ENCODE measurements at places on chromosomes 13 and 19. TPM values are rescaled to one million over a fixed set of nuclear protein-coding genes. Genes with fewer than 3 reads are reported as not detected.

DNA sequence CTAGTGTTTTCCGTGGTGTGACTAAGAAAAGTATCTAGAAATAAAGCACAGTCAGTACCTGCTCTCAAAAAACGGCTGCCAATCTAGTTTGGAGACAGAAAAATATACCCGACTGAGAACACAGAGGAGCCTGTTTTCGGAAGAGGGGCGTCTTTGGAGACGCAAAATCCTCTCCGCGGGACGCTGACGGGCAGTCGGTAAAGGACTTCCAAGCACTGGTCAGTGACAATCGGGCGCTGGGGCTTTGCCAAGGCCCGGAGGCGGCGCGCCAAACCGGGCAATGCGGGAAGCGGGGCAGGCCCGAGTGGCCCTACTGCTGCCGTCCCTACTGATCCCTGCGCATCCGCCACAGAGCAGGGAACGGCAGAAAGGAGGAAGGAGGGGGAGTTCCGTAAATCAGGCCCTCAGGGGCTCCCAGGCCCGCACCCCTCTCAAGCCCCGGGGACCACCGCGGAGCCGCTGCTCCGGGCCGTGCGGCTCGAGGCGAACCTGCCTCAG lies 588 bp upstream of the DPY19L3 start:
- DNase-seq = no peak
- H3K27me3 ChIP-seq = no peaks in the 10 kb centered on the region
- H3K4me1 ChIP-seq = peaks cover 34% of the 10 kb centered on the region
- H3K4me3 ChIP-seq = peak overlapping the region; percentile 92
- H3K36me3 ChIP-seq = peaks cover 23% of the 10 kb centered on the region

TLE6 gene
- 3.0 TPM for total RNA-seq

MATK gene
- total RNA-seq = not detected

DNA sequence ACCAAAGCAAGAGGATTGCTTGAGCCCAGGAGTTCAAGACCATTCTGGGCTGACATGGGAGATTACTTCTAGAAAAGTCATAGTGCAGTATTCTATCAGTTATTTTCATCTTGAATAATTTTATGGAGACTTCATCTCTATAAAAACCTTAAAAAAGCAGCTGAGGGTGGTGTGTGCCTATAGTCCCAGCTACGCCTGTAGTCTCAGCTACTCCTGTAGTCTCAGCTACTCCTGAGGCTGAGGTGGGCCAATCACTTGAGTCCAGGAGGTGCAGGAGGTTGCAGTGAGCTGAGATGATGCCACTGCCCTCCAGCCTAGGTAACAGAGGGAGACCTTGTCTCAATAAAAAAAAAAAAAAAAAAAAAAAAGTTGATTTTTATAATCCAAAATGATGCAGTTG lies 22.1 kb upstream of the KCTD4 start:
- no peak overlapping the region for H3K4me3 ChIP-seq

PLPPR3 gene
- not detected for total RNA-seq

YJEFN3 gene
- total RNA-seq = 1.9 TPM

NAPSA gene
- 0.66 TPM for total RNA-seq

DNA sequence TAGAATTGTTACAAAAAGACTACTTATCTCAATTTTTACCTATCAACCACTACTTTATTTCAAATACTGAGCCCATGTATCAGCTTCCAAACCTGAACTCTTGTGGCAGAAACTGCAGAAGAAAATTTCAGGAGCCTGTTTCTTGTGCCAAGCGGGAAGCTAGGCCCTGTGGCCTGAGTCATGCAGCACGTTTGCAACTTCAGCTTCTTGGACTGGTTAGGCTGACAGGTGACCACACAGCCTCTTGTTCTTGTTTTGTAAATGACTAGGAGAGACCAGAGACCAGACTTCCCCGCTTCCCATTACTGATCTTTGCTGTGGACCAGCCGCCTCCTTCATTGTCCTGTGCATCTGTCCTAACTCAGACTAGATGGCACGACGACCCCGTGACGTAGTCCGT lies 3.4 kb upstream of the LAMP1 start:
- peaks cover 11% of the 10 kb centered on the region for H3K36me3 ChIP-seq
- DNase-seq = no peak
- H3K27me3 ChIP-seq = peaks cover 41% of the 10 kb centered on the region
- H3K27ac ChIP-seq = no peak overlapping the region
- H3K4me1 ChIP-seq = peaks cover 25% of the 10 kb centered on the region
- no peak overlapping the region for H3K4me3 ChIP-seq

DNA sequence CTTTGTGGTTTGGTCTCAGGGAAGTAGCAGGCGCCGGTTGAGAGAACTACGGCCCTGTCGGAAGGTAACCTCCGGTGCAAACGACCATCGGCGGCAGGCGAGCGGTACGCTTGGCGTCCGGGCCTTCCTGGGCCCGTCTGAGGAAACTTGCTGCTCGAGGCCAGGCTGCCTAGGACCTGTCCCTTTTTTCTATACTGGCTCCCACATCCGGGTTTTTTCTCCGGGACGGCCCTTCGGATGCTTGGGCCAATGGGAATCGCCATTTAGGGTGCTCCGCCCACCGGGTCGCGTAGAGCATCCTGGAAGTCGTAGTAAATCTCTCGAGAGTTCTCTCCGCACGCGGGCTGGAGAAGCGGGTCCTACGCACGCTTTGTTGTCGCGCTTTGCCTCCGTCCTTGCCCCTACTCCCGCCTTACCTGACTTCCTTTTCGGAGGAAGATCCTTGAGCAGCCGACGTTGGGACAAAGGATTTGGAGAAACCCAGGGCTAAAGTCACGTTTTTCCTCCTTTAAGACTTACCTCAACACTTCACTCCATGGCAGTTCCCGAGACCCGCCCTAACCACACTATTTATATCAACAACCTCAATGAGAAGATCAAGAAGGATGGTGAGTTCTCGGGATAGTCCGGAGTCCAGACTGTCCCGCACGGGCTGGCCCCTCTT lies at the start of gene SNRPA:
TSS of gene SNRPA (plus strand) at position 330 of the 664 bp plus-strand sequence. CDS start at position 536, 206 bp downstream.
- peaks cover 40% of the 10 kb centered on the region for H3K36me3 ChIP-seq
- H3K4me1 ChIP-seq = peaks cover 40% of the 10 kb centered on the region
- peak within 1 kb of the TSS; percentile 96 for H3K27ac ChIP-seq

C19orf18 gene
- 0.59 TPM for total RNA-seq

CFAP97D2 gene
- not detected for total RNA-seq

GRCh38 chr19:18733196-18733647 lies 49.7 kb downstream of the CRTC1 start:
- H3K4me1 ChIP-seq = 0 out of 2 replicates have a peak, but pooled peaks cover 5% of the 10 kb centered on the region
- no peak for DNase-seq
- no peak overlapping the region for H3K27ac ChIP-seq
- no peak overlapping the region for H3K4me3 ChIP-seq

ZNF575 gene
- total RNA-seq = 2.0 TPM

GRCh38 chr13:31045286-31046081 lies 113.0 kb downstream of the TEX26 start:
- peaks cover 4% of the 10 kb centered on the region for H3K4me1 ChIP-seq
- no peak overlapping the region for H3K27ac ChIP-seq
- H3K27me3 ChIP-seq = no peaks in the 10 kb centered on the region
- peak overlapping the region; percentile 69 for H3K4me3 ChIP-seq

DNA sequence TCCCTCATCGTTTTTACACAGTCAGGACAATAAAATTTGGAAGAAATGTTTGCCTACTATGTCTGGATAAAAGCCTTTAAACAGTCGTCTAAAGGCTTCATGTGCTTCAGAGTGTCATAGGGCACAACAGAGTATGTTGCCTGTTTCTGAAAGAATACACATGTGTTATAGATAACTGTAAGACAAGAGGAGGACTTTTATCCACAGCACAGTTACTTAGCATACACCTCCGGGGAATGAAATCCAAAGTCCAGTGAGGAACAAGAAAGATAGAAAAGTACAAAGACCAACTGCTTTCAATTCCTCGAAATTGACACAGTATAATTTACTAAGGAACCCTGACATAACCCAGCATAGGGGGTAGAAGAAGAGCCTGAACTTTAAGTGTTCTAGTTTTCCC lies 835.6 kb downstream of the PCDH17 start:
- H3K4me3 ChIP-seq = no peak overlapping the region
- no peaks in the 10 kb centered on the region for H3K36me3 ChIP-seq
- H3K27me3 ChIP-seq = no peaks in the 10 kb centered on the region
- H3K27ac ChIP-seq = no peak overlapping the region
- no peak for DNase-seq
- no peaks in the 10 kb centered on the region for H3K4me1 ChIP-seq

PPAN gene
- 41.6 TPM for total RNA-seq

CYP4F11 gene
- not detected for total RNA-seq

DNA sequence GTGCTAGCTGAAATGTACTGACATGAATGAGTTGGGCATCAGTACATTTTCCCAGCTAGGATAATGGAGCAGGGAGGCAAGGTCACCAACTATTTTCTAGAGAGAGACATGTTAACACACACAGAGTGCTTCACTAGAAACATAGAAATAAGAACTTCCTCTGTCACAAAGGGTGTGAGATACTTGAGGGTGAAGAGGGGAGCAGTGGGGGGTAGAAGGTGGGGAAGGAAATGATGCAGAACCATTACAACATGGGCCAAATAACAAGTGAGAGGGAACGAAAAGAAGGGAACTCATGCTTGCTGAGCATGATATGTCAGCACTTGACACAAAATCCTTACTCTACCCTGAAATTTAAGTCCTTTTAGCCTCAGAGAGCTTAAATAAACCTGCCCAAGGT lies 87.8 kb upstream of the RFC3 start:
- H3K27ac ChIP-seq = no peak overlapping the region
- peaks cover 18% of the 10 kb centered on the region for H3K4me1 ChIP-seq
- DNase-seq = no peak
- H3K27me3 ChIP-seq = no peaks in the 10 kb centered on the region

GRCh38 chr19:48230555-48231129 lies 25.1 kb downstream of the CARD8 start:
- H3K27ac ChIP-seq = no peak overlapping the region
- no peaks in the 10 kb centered on the region for H3K4me1 ChIP-seq
- no peak overlapping the region for H3K4me3 ChIP-seq
- peaks cover 28% of the 10 kb centered on the region for H3K36me3 ChIP-seq

DNA sequence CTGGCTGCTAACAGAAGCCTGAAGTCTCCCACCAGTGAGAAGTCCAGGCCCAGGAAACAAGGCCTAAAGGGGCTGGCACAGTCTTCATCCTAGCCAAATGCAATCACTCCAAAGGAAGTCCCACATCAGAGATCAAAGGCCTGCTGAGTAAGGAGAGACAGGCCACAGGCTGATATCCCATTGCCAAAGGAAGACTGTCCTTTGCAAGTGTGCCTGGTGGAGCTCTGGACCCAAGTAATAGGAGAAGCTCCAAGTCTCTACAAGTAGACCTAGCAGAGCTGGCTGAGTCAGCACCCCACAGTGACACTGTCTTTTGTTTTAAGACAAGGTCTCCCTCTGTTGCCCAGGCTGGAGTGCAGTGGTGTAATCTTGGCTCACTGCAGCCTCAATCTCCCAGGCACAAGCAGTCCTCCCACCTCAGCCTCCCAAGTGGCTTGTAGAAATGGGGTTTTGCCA lies 4.5 kb downstream of the DBP start:
- peak; percentile 53 for DNase-seq
- no peak overlapping the region for H3K4me3 ChIP-seq
- H3K27me3 ChIP-seq = peaks cover 3% of the 10 kb centered on the region
- peak overlapping the region; percentile 51 for H3K27ac ChIP-seq
- no peaks in the 10 kb centered on the region for H3K36me3 ChIP-seq

GRCh38 chr13:63120883-63121282 lies 1705.2 kb upstream of the PCDH20 start:
- H3K27ac ChIP-seq = no peak overlapping the region
- H3K4me1 ChIP-seq = no peaks in the 10 kb centered on the region
- H3K4me3 ChIP-seq = no peak overlapping the region
- H3K27me3 ChIP-seq = no peaks in the 10 kb centered on the region
- H3K36me3 ChIP-seq = no peaks in the 10 kb centered on the region
- DNase-seq = no peak

DNA sequence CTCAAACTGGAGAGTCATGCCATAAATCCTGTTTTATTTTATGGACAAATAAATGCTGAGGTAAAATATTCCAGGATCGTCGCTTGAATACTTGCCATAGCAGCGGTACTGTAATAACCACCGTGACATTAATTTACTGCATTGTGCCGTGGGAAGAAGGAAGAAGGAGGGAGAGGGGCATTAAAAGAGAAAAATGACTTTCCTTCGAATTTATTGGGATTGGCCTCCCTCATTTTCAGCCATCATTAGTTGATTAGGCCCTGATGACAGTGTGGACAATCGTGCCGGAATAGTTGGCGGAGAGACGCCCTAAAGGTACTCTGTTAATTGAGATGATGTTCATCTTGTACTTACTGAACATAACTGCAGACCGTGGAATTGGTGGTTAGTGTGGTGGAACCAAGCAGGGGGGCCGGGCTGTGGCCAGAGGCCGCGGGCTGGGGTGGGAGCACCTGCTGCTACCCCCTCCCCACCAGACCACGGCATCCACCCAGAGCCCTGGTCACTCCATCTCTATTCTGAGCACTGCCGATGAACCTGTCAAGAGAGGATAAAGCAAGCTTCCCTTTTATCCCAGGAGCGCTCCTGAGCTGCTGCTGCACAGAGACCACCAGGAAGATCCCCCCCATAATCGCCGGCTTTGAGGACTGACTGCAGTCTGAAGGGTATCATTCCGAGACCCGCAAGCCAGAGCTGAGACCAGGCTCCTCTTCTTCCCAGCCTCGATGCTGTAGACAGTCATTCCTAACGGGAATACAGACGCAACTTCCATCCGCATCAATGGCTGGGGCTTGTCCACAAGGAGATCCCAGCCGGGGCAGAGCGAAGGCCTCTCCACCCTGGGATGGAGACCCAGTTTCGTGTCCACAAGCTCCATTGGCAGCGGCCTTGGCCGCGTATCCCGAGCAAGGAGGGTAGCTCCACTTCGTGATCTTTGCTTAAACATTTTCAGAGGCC lies 168.3 kb upstream of the TSHZ3 start:
- H3K4me1 ChIP-seq = 0 out of 2 replicates have a peak, but pooled peaks cover 4% of the 10 kb centered on the region
- H3K27ac ChIP-seq = no peak overlapping the region
- H3K36me3 ChIP-seq = no peaks in the 10 kb centered on the region
- H3K4me3 ChIP-seq = no peak overlapping the region
- H3K27me3 ChIP-seq = 0 out of 2 replicates have a peak, but pooled peaks cover 4% of the 10 kb centered on the region
- DNase-seq = no peak

DNA sequence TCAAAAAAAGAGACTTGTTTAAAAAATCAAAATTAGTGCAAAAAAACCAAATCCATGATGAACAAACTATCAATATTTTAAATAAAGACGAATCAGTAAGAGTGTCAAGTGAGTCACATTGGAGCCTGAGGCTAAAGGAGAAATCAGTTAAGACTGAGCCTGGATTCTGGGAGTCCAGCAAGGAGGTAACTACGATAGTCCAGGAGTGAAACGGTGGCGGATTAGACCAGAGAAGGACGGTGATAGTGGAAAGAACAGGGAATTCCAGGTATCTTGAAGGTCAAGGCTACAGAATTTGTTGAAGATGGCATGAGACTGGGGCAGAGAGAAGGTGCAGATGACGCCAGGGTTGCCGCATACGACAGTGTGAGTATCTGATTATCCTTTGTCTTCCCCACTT lies 7.0 kb upstream of the NPAS1 start:
- no peak for DNase-seq
- H3K27ac ChIP-seq = peak overlapping the region; percentile 62
- peak overlapping the region; percentile 70 for H3K4me3 ChIP-seq
- peaks cover 12% of the 10 kb centered on the region for H3K4me1 ChIP-seq
- no peaks in the 10 kb centered on the region for H3K27me3 ChIP-seq

GRCh38 chr13:59715611-59716010 lies 448.1 kb downstream of the DIAPH3 start:
- no peak for DNase-seq
- H3K4me1 ChIP-seq = no peaks in the 10 kb centered on the region
- no peaks in the 10 kb centered on the region for H3K27me3 ChIP-seq
- no peak overlapping the region for H3K27ac ChIP-seq
- no peak overlapping the region for H3K4me3 ChIP-seq
- H3K36me3 ChIP-seq = no peaks in the 10 kb centered on the region

- H3K36me3 ChIP-seq = 0 out of 2 replicates have a peak, but pooled peaks cover 3% of the 10 kb centered on the region
- H3K27me3 ChIP-seq = peaks cover 20% of the 10 kb centered on the region
- no peak overlapping the region for H3K27ac ChIP-seq
- no peak for DNase-seq
Measured at GRCh38 chr13:98731925-98732324, 20.5 kb downstream of the SLC15A1 start.

All from HFFc6 (cell line).